ENCODE measurements at places on chromosomes 16 and 17. TPM values are rescaled to one million over a fixed set of nuclear protein-coding genes. Genes with fewer than 3 reads are reported as not detected.

GRCh38 chr17:219696-220095, 38.2 kb upstream of the DOC2B start:
- DNase-seq = no peak

GRCh38 chr17:68624381-68624780, 23.2 kb upstream of the FAM20A start:
- DNase-seq = peak; percentile 31

DNA sequence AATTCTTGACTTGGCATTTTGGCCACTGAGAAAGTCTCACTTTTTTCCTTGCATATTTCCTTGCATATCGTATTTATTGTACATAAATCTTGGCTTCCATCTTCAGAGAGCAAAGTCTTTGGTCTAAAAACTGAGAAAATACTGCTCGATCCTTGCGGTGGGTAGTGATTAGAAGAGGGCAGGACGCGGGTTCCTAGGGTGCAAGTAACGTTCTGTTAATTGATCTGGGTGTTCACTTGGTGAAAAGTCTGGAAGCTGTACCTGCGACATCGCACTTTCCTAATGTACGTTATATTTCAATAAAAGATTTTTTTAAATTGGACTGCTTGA, 758 bp upstream of the UBALD2 start:
- DNase-seq = no peak

GRCh38 chr16:3173892-3174617, 13.9 kb upstream of the OR1F1 start:
- DNase-seq = no peak

The STH gene
- total RNA-seq = not detected

The ASPHD1 gene
- 33.3 TPM for total RNA-seq

Measured in renal cortical epithelial cell (primary cell).